ENCODE measurements at places on chromosomes 6 and 20.
A peak's percentile ranks its signal among the peaks of the same experiment; 100 is the strongest.

DNA sequence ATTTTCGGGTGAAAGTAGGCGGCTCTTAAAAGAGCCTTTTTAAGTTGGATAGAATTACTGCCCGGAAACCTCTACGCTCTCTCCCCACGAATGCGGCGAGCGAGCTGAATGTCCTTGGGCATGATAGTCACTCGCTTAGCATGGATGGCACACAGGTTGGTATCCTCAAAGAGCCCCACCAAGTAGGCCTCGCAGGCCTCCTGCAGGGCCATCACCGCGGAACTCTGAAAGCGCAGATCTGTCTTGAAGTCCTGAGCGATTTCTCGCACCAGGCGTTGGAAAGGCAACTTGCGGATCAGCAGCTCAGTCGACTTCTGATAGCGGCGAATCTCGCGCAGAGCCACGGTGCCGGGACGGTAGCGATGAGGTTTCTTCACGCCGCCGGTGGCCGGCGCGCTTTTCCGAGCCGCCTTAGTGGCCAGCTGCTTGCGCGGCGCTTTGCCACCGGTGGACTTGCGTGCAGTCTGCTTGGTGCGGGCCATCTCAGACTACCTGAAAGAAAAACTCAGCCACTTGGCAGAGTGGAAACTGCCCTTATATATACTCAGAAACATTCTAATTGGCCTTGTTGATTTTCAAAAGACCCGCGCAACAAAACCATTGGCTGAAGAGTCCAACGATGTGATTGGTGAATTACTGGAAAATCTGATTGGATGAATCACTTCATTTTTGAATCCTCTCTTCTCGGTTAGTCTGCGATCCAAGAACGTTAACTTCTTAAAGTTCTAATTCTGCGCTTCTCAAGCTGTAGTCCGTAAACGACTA, 93.9 kb upstream of the BTN3A2 start:
- peak; percentile 91 for DNase-seq

- DNase-seq: peak; percentile 42
Observed at GRCh38 chr6:107066697-107067659, 39.0 kb downstream of the MTRES1 start.

- no peak for DNase-seq
Observed at GRCh38 chr6:165952514-165952913, 215.1 kb downstream of the TBXT start.

GRCh38 chr6:130032758-130033340, 14.5 kb downstream of the L3MBTL3 start:
- no peak for DNase-seq

GRCh38 chr6:138427701-138428100, 23.7 kb downstream of the HEBP2 start:
- no peak for DNase-seq

DNA sequence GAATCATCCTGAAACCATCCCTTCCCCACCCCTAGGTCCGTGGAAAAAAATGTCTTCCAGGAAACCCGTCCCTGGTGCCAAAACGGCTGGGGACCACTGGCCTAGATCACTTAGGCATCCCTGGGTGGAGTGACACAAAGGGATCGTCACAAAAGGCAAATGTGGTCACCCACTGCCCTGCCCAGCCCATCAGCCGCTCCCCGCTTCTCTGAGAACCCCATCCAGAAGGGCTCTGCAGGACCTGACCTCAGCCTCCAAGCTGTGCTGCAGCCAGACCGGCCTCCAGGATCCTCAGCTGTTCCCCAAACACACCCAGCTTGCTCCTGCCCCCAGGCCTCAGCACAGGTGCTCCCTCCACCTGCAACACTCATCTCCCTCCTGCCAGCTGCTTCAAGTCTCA, 61.6 kb downstream of the PREX1 start:
- DNase-seq: no peak

- DNase-seq: no peak
Observed at GRCh38 chr6:44143731-44144130, 14.9 kb upstream of the CAPN11 start.

DNA sequence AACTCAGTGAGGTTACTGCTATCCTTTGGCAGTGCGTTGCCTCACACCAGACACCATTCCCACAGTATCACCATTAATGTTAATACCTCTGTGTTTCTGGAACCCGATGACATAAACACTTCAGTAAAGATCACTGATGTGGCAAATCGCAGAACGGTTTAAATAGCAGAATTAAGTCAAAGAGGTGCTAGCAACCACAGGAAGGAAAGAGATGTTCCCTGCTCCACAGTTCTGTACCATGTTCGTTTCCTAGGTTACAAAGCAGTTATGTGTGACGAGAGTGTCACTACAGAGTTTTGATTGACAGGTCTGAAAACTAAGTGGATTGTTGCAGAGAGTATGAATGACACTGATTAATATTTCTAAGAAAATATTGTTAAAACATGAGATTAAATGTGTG, 272.3 kb downstream of the KHDRBS2 start:
- no peak for DNase-seq

DNA sequence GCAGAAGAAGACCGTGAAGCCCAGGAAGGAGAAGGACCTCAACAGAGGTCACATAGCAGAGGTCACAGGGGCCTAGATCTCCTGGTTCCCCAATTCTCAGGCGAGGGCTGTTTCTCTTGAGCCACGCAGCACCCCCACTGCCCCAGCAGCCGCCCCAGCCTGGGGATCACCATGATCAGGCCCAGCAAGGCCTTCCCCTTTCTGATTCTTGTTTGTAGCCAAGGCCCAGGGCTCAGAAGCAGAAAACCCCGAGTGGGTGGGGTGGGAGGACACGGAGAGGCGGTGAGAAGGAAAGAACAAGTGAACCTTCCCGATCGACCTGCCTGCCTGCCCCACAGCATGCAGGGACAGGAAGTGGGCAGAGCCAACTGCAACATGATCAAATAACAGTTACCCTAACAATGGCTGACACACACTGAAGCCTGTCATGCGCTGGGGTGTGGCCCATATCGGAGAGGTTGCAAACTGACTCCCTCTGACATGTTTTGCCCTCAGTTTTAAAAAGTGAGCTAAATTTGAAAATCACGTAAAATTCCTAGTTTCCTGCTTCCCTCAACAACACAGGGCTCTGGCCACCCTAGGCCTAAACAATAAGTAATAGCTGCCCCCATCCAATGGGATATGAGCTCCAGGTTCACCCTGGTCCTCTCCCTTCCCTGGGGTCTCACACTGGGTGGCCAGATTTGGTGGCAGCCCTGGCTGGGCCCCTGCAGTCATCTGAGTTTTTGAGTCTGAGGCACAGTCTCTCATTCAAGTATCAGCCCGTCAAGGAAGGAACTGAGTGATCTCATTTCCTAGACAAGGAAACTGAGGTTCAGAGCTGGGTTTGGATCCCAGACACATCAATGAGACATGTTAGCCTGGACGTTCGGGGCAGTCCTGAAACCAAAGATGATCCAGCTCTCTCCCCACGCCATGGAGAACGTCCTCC, 6.5 kb downstream of the PEDS1 start:
- DNase-seq: peak; percentile 76

- DNase-seq: no peak
Observed at GRCh38 chr20:59105581-59105980, 58.0 kb upstream of the ZNF831 start.

GRCh38 chr6:26205625-26206574, 118.7 kb downstream of the HFE start:
- DNase-seq: no peak

DNA sequence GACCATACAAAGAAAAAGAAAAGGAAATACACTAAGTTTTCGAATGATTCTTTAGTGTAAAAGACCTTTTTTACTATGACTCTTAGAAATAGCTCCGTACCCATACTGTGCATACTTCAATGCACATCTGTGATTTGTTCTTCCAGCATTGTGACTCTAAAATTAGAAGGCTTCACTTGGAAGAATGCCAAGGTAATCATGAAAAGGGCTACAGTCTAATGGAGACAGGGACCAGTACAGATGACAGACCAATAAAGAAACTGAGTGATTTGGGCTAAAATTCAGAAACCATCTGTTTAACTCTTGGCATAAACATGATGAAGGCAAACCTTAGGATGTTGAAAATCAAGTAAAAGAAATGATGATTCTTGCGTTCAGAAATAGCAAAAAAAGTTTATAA, 46.3 kb downstream of the CYP39A1 start:
- no peak for DNase-seq

DNA sequence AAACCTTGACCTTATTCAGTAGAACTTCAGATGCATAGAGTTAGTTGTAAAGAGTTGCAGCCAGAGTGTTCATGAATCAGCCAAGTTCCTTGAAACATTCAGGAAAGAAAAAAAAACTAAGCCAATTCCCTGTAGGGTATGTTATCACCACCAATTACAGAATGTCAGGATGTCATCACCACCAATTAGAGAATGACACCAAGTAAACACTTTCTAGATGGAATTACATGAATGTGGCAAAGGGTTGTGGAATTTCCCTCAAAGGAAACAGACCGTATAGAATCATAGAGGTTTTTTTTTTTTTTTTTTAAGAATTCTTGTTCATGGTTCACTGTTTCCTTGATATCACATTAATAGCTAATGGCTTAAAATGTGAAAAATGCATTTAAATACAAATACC, 472.1 kb upstream of the RNF217 start:
- no peak for DNase-seq

DNA sequence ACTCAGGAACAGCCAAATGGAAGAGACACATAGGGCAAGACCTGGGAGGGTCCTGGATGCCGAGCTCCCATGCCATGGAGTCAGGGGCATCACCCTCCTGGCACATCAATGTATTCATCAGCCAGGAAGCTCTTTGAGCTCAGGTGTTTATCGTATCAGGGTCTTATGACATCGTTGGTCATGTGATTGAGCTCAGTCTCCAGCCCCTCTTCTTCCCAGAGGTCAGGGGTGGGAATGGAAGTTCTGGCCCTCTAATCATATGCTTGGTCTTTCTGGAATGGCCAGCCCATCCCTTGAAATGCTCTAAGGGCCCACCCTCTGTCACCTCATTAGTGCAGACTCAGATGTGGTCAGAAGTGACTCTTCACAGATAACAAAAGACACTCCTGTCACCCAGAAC, 52.4 kb upstream of the TULP4 start:
- DNase-seq: no peak

DNA sequence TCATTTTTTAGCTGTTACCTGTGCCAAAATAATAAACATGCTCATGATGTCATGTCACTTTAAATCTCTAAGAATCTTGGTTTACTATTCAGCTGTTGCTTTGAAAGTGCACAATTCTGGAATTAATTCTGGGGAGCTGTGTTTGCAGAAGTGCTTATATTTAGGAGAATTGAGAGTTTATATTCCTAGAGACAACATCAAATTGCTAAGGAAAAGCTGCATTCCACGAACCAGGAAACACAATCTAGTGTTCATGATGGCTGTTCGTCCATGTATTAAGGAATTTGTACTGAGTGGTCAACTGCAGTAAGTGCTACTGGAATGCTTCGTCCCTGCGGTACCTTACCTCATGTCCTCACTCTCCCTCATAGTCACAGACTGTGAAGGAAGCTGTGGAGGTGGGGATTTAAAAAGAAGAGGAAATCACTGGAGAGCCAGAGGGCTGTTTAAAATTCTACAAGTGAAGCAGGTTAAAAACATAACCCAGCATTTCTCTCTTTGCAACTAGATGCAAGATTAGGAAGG, 161.0 kb downstream of the TRMT11 start:
- DNase-seq: no peak

DNA sequence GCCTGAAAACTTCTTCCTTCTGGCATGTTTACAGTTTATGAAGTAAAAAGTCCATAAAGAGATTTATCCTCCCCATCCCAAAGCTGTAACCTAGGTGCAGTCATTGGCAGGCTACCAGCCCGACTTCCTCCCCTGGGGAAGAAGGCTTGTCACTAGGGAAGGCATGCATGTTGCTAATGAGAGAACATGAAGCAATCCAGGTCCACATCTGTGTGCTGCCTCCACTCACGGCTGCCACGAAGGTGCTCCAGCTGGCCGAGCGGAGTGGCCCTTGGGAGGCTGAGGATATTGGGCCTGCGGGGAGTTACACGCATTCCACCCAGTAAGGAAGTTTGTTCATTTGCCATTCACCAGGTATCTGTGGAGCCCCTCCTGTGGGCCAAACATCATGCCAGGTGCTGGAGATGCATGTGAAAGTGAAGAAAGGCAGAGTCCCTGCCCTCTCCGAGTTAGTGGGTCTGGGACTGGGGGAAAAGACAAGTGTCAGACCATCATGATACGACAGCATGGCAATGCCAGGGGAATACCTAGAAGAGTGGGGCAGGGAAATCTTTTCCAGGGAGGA, 257.0 kb downstream of the NRN1 start:
- no peak for DNase-seq

- no peak for DNase-seq
Observed at GRCh38 chr20:47667531-47668312, 117.6 kb downstream of the SULF2 start.

All from GM10248 (cell line).